CD8-positive, alpha-beta memory T cell (primary cell): ENCODE measurements at places on chromosomes 12 and 14.

- H3K27ac ChIP-seq = no peak overlapping the region
- no peak for DNase-seq
- no peaks in the 10 kb centered on the region for H3K36me3 ChIP-seq
- H3K4me3 ChIP-seq = no peak overlapping the region
Observed at GRCh38 chr12:28887461-28887990, 261.6 kb upstream of the FAR2 start.

GRCh38 chr12:1216560-1216959, 225.5 kb downstream of the ERC1 start:
- no peak for DNase-seq
- no peaks in the 10 kb centered on the region for H3K27me3 ChIP-seq
- no peaks in the 10 kb centered on the region for H3K36me3 ChIP-seq

DNA sequence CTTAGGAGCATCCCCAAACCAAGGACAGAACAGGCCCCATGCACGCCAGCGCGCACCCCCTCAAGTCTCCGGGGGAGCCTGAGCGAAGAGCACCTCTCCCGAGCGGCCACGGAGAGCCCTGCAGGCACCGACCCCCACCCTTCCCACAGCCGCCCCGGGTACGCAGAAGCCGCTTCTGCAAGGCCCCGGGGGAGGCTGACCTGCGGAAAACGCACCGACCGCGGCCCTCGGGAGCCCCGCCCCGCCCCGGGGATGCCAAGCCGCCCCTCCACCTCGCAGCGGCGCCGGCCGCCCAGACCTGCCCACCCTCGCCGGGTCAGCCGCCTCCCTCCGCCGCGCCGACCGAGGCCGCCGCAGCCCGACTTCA, 385 bp downstream of the CAPRIN2 start:
- H3K27ac ChIP-seq = peak overlapping the region; percentile 44
- H3K36me3 ChIP-seq = no peaks in the 10 kb centered on the region
- no peaks in the 10 kb centered on the region for H3K27me3 ChIP-seq
- H3K4me1 ChIP-seq = peaks cover 17% of the 10 kb centered on the region

DNA sequence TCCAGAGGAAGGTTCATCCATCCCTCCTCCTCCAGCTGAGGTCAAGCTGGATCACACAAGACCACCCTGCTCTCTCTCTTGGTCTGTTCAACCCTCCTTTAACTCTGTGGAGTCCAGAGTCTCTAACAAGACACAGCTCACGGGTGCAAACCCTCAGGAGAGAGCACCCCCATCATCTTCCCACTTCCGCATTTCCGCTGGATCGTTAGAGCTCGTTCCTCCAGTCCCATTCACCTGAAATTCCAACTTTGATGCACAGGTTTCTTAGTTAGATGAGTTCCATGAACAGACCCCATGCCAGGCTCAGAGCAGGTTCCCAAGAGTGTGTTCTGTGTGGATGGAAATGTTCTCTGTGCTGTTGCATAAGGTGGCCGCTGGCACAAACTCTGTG, 44.5 kb upstream of the P2RX7 start:
- DNase-seq = no peak
- peaks cover 14% of the 10 kb centered on the region for H3K4me1 ChIP-seq
- H3K27ac ChIP-seq = no peak overlapping the region
- H3K36me3 ChIP-seq = no peaks in the 10 kb centered on the region

GRCh38 chr12:96106137-96106536, 70.8 kb upstream of the LTA4H start:
- no peak for DNase-seq
- H3K4me3 ChIP-seq = no peak overlapping the region
- no peaks in the 10 kb centered on the region for H3K36me3 ChIP-seq
- H3K4me1 ChIP-seq = peaks cover 6% of the 10 kb centered on the region
- H3K27ac ChIP-seq = no peak overlapping the region

- H3K27me3 ChIP-seq = no peaks in the 10 kb centered on the region
- DNase-seq = no peak
- H3K36me3 ChIP-seq = no peaks in the 10 kb centered on the region
- no peak overlapping the region for H3K4me3 ChIP-seq
Observed at GRCh38 chr14:95575840-95576473, 41.1 kb downstream of the GLRX5 start.

DNA sequence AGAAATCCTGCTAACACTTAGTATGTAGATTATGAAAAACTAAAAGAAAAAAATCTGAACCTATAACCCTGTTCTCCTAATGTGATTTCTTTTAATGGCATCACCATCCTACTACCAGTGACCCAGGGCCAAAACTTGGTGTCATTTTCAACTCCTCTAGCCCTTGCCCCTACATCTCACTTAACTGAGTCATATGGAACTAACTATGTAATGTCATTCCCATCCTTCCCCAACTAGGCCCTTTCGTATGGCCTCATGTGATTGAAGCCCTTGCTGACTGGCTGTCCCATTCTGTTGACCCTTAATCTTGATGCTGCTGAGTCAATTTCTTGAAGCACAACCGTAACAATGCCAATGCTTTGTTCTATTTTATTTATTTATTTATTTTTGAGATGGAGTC, 7.6 kb downstream of the DMAC2L start:
- H3K4me3 ChIP-seq = no peak overlapping the region
- H3K27ac ChIP-seq = no peak overlapping the region
- H3K27me3 ChIP-seq = no peaks in the 10 kb centered on the region
